OCI-LY7 (cell line): ENCODE measurements at places on chromosomes 1 and 21. TPM values are rescaled to one million over a fixed set of nuclear protein-coding genes. Genes with fewer than 3 reads are reported as not detected.

Gene HPDL
- total RNA-seq = 21.9 and 25.8 TPM in 2 replicates

GRCh38 chr1:74953622-74954021 is 180.6 kb upstream of the LHX8 start:
- no peak for DNase-seq

GRCh38 chr1:16326833-16327404 is 25.4 kb downstream of the FBXO42 start:
- no peak for DNase-seq

DNA sequence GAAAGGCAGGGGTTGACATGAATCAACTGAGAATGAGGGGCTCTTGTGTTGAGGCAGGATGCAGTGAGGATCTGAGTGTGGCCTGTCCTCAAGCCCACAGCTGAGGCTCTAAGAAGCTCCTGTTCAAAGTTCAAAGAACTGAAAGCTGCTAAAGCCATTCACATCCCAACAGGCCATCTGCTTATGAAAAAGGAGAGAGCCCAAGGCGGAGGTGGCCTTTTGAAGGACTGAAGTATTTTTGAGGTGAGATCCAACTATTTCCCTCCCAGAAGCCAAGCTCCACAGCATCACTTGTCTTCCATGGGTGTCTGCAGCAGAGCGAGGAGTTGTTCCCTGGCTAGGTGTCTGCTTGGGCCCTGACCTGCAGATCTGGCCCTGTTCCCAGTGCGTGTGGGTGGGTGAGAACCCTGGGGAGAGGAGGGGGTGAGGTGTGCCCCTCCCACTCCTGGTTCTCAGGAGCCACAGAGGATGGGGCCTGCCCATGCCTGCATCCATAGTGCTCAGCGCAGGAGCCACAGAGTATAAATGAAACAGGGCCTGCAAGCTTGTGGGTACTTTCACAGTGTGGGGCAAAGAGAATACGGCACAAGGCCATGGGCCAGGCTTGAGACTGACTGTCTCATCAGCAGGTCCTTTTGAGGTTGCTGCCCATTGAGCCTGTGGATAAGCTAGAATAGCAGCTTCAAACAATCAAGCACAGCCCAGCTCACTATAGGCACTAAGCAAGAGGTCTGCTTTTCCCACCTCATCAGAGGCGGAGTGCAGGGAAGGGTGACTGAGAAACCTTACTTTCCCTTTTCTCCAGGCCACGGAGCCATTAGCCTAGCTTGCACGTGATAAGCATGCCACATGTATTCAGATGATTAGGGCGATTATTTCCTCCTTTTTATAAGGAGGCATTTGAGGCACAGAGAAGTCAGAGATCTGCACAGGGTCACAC is 15.7 kb downstream of the REG4 start:
- DNase-seq = no peak

GRCh38 chr1:66951513-66951912 is 26.7 kb downstream of the MIER1 start:
- DNase-seq = no peak

GRCh38 chr1:90823686-90824085 is 106.6 kb upstream of the BARHL2 start:
- DNase-seq = no peak

GRCh38 chr1:227934476-227935313 is 13.0 kb downstream of the WNT9A start:
- DNase-seq = no peak
